ENCODE measurements at places on chromosomes 4 and X.

- no peak for DNase-seq
These were observed 81.9 kb downstream of the ATP10D start for GRCh38 chr4:47566969-47567368.

DNA sequence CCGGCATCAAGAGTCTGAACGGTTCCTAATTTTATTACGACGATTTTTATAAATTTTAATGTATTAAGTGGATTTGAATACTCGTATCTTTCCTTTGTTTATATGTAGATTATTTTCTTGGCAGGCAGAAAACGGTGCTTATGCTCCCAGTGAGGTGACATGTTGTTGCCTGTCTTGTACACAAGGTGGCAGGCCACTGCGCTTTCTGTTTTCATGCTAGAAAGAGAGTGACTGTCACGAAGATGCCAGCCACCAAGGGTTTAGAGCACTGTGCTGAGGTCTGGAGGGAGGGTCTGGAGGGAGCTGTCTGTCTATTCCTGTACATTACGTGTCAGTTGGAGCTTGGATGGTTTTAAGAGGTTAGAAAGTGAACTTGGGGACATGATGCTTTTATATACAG lies 87.7 kb downstream of the SHROOM2 start:
- DNase-seq: peak; percentile 13

DNA sequence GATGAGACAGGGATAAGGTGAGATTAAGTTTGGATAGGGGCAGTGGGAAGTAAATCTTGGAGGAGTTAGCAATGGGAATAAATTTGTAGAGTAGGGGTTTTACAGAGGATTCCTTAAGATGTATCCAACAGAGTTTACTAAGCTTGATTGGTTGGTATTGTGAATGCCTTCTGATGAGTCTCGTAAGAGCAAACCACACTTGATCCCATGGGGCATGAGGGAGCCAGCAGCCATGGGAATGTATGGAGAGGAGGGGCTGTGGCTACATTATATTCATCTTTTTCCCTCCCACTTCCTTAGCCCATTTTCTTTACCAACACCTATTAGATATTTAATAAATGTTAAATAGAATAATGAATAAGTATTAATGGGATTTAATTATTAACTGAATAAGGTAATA lies 126.6 kb upstream of the NDST3 start:
- DNase-seq: no peak

- DNase-seq: no peak
These were observed 49.6 kb downstream of the PROM1 start for GRCh38 chr4:16034010-16034748.

DNA sequence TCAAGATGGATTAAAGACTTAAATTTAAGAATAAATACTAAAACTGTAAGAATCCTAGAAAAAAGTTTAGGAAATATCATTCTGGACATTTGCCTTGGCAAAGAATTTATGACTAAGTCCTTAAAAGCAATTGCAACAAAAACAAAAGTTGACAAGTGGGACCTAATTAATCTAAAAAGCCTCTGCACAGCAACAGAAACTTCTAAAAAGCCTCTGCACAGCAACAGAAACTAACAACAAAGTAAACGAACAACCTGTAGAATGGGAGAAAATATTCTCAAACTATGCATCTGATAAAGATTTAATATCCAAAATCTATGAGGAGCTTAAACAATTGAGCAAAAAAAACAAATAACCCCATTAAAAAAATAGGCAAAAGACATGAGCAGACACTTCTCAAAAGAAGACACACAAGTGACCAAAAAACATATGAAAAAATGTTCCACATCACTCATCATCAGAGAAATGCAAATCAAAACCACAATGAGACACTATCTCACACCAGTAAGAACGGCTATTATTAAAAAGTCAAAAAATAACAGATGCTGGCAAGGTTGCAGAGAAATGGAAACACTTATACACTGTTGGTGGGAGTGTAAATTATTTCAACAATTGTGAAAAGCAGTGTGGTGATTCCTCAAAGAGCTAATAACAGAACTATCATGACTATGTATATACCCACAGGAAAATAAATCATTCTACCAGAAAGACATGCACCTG lies 5.5 kb upstream of the OPRPN start:
- no peak for DNase-seq

DNA sequence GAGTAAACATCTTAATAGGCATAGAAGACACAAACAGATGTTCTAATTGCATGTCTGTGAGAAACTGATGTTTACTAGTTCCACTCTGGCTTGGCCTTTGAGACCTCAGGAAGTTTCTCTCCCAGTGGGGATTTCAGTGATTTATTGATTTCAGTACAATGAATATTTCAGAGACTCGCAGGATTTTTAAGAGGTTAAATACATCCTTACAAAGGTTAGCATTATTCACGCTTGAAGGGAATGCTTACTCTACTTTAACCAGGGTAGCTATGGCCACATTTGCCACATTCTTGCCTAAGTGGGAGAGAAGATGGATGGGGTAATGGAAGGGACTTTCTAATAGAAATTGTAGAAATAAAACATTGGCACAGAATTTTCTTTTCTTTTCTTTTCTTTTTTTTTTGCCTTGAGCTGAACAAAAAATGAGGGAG lies 480.1 kb downstream of the SPRY1 start:
- DNase-seq: no peak

DNA sequence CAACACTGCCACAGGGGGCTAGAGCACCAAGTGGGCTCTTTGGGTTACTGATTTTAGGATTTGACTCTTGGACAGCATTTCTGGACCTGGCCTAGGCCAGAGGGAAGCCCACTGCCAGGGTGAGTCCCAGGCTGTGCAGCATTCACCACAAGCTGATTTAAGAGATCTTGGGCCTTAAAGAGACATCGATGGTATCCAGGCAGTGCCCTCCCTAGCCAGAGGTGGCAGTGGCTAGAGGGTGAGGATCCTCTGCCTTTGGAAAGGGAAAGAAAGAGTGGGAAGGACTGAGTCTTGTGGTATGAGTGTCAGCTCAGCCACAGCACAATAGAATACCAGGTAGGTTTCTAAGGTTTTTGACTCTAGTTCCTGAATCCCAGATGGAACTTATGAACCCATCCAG lies 613.9 kb downstream of the FAT4 start:
- no peak for DNase-seq

GRCh38 chr4:170398218-170398617 lies 308.5 kb upstream of the AADAT start:
- no peak for DNase-seq

GRCh38 chrX:119539872-119540271 lies 25.3 kb downstream of the STEEP1 start:
- no peak for DNase-seq

- no peak for DNase-seq
These were observed 1295.8 kb upstream of the TENM3 start for GRCh38 chr4:180947425-180947824.

DNA sequence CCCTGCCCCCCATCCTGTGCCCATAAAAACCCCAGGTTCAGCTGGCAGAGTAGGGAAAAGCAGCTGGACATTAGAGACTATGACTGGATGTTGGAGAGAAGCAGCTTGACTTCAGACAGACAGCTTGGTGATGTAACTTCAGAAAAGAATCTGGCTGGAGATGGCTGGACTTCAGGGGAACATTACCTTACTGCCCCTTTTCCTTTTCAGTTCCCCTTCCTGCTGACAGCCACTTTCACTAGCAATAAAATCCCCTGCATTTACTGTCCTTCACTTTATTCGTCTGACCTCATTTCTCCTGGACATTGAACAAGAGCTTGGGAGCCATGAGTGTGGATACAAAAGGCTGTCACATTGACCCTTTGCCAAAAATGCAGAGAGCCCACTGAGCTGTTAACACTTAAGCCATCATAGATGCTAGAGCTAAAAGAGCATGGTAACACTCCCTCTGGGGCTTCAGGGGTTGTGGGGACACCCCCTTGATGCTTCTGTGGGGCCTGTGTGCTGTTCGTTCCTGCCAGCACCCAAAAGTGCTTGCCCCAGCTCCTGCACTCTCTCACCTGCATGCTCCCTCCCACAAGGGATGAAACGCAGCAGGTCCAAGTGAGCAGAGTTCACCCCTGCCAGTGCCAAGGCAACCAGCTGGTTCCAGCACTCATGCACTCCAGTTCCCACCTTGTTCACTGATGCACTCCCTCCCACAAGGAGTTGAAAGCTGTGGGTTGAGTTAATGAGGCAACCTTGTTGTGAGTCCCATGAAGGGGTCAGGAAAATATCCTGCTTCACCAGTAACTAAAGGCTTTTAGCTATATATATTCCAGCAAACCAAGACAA lies 263.8 kb upstream of the NDST3 start:
- no peak for DNase-seq

- DNase-seq: no peak
These were observed 667.7 kb upstream of the IGFBP7 start for GRCh38 chr4:57777876-57778275.

DNA sequence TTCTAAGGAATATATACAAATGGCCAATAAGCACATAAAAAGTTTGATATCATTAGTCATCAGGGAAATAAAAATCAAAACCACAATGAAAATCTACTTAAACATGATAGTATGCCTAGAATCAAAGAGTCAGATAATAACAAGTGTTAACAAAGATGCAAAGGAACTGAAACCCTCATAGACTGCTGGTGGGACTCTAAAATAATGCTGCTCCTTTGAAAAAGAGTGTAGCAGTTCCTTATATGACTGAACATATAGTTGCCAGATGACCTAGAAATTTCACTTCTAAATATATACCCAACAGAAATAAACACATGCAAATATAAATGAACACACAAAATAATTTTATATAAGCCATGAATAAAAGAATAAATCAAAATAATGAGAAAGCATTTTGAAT lies 205.1 kb upstream of the CTSO start:
- no peak for DNase-seq

- DNase-seq: no peak
These were observed 83.7 kb upstream of the ZCCHC13 start for GRCh38 chrX:74220277-74220676.

DNA sequence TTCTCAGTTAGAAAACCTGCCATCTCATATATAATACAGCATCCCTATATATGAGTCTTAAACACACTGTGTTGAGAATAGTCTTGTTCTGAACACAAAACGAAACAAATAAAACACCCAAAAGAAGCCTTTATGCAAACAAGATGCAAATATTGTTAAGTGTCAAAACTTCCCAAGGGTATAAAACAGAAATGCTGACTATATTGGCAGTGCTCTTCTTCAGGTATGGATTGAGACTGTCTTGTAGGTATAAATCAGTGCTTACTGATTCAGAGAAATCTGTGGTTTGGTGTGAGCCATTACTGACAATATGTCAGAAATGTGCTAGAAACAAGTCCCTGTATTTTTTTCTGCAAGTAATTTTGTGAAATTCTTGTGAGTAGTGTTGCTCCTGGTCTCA lies 82.8 kb upstream of the CTSO start:
- no peak for DNase-seq

GRCh38 chr4:181991369-181992108 lies 251.7 kb upstream of the TENM3 start:
- no peak for DNase-seq

DNA sequence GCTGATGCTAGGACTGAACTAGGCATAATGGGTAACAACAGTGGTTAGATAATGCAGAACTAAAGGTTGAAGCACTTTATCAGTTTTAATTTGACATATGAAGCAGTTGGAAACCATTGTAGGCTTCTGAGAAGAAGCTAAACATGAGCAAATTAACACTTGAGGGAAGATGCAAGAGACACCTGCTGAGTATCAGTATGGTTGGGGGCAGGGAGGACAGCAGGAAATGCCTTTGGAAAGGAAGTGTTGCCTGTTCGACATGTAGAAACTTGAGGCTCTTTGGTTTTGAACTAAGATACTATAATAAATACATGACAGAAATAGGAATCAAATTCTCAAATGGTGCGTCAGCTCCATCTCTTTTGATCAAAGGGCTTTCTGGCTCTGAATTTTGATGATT lies 115.6 kb downstream of the FHIP1A start:
- DNase-seq: no peak

- DNase-seq: no peak
These were observed 100.2 kb downstream of the MAGEB17 start for GRCh38 chrX:16267431-16267830.

GRCh38 chrX:41026702-41027078 lies 58.6 kb upstream of the USP9X start:
- no peak for DNase-seq

DNA sequence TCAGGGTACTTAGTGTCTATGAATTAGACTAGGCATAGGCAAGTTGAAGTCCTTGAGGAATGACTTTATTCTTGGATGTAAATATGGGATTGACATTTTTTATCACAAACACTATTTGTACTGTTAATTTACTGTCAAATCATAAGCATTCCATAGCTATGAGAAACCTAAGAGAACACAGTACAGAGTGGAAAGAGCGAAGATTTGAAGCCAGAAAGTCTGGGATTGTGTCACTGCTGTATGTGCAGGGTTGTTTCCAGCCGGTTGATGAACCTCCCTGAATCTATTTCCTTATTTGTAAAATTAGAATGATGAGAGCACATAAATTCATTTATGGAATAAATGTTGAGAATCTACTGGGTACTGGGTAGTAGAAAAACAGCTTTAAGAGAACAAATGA lies 14.4 kb upstream of the KLHL5 start:
- DNase-seq: no peak

DNA sequence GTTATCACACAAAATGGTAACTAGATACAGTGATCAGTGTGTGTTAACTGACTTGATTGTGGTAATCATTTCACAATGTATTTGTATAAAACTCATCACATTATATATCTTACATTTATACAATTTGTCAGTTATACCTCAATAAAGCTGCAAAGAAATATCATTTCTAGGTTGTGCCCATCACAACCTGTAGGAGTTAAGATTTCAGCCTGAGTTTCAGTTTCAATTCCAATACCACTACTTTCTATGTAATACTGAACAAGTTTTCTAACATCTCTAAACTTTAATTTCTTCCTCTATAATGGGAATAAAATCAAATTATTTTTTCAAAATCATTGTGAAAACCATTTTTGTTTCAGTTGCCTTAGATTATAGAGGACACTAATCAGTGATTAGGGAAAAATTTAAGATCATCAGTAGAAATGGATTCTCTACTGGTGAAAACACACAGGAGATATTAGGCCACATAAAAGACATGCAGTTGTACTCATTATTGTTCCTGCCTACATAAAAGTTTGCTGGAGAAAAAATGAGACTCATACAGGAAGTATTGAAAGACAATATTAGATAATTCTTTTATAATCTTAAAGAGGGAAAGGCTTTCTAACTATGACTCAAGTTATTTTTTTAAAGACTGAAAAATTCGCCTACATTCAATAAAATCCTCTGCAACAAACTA lies 18.4 kb upstream of the TBC1D1 start:
- DNase-seq: no peak
